Coronary artery (tissue), 2 donors: ENCODE measurements at places on chromosomes 1 and 21.

GRCh38 chr1:236148470-236148845 lies 6.1 kb downstream of the GPR137B start:
- no peak for DNase-seq

GRCh38 chr1:16205334-16205671 lies 7.1 kb downstream of the ARHGEF19 start:
- no peak for DNase-seq

DNA sequence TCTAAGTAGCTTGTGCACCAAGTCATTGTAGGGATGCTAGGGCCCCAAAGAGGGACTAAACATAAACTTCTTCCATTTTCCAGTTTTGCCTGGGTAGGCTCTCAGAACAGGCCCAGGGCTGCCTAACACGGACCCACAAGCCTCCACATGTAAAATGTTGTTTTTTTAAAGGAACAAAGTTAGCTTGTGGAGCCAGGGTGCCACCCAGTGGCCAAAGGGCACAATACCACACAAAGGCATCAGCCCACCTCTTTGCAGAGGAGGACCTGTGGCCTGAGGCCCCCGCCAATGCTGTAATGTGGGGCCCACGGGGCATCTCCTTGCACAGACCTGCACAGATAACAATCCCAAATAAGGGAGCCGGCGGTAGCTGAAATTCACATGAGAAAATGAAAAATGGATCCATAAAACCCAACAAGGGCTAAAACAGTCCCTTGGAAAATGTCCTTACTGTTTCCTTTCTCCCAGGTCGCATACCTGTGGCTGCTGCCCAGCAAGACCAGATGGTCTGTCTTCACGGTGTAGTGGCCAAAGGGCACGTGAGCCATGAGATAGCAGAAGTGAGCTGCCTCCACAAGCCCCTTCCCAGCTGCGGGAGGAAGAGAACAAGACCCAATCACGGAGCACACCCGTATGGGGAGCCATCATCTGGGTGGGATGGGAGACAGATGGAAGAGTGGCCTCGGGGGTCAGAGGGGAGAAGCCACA lies 23.8 kb downstream of the SEC16B start:
- DNase-seq: no peak

- no peak for DNase-seq
Observed at GRCh38 chr1:239819096-239819495, 272.6 kb upstream of the FMN2 start.

- DNase-seq: no peak
Observed at GRCh38 chr1:76465030-76465429, 390.5 kb downstream of the ST6GALNAC3 start.

DNA sequence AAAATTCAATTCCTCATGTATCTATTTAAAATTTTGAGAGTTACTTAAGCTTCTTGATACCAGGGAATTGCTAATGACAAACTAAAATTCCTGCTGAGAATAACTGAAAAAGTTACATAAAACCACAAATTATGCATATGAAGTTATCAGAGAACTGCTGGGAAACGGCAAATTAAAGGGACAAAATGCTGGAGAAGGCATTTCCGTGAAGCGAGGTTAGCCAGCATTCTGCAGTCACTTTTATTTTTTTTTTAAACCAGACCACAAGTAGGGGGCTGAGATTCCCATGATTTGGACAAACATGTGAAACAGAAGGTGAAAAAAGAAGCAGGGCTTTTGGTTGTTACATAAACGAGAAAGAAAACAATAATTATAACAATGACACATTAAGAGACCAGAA lies 737.6 kb upstream of the CHRM3 start:
- no peak for DNase-seq

DNA sequence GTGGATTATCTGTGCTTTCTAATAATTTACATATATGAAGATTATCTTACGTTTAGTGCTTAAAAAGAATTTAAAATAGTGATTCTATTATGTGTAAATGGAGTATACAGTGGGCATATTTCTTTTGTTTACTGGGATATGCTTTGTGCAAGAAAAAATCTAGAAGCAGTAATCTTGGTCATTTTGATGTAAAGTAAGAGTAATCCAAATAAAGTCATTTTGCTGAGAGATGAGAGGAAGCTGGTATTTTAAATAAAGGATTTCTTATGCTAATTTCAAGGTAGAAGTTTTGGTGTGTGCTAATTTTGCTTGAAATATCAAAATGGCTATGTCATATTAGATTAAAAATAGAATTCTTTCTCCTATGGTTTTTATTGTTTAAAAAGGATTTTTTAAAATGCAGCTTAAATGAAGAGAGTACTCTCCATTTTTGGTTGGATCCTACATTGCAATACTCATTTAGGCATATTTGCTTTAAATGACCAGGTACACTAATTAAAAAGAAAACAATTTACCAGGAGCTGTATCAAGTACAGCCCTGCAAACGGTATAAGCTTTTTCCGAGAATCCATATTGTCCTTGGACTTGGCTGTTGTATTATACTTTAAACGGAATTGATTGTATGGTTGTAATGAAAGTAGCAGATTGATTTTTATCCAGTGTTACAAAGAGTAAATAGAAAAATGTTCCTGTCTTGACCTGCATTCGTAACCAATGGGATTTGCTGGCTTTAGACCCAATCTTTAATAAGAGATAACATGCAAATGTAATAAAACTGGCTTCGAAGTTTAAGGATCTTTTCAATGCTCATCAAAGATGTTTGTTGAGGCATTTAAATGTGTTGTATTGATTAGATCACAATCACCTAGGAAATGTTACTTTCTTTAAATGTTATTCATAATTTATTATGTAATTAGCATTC lies 574.7 kb downstream of the USP25 start:
- no peak for DNase-seq

- no peak for DNase-seq
Observed at GRCh38 chr1:116277840-116278540, 95.1 kb upstream of the ATP1A1 start.

GRCh38 chr1:201507360-201507675 lies 395 bp upstream of the CSRP1 start:
- DNase-seq: no peak

DNA sequence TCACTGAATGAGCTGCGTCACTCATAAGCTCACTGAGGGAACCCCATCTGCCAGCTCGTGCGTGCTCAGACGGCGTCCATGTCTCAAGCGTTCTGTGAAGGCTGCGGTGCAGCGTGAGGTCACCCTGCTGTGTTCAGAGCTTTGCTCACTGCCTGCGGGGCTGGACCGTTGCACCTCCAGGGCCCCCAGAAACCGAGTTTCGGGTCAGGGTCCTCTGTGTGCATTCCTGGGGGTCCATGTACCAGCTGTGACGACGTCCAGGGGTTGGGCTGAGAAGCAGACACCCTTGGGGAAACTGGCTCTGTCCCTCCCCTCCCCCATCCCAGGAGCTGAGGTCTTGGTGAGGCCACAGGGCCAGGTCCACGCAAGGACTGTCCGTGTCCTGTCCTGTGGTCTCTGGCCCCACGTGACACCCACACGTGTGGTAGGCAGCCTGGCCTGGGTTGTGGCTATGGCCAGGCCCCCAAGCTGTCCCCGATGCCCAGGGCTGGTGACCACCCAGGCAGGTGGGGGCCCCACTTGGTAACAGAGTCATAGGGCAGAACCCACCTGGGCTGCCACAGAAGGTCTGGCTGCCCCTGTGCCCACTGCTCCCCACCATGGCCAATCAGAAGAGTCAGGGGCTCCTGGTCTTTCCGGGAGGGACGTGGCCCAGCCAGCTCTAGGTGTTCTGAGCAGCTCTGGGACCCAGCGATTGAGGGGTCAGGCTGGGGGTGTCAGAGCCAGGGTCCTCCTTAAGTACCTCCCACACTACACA lies 24.4 kb downstream of the FTCD start:
- DNase-seq: no peak

GRCh38 chr1:156444407-156445001 lies 56.1 kb downstream of the MEF2D start:
- DNase-seq: no peak

DNA sequence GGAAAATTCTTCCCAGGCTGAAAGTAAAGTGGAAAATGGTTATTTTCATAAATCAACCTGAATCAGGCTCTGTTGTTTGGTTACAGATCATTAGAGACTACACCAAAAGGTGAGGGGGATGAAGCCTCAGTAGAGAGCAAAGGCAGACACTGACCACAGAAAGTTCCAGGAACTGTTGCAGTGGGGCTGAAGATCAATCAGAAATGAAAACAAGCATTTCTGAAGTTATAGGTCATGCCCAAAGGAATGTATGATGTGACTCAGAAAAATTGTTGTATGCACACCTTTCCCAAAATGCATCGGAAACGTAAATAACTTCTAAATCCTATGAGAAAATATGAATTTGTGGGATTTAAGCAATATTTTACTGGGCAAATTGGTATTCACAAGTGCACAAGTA lies 63.3 kb downstream of the FYB2 start:
- no peak for DNase-seq

- DNase-seq: no peak
Observed at GRCh38 chr1:203544978-203545816, 51.2 kb downstream of the OPTC start.

DNA sequence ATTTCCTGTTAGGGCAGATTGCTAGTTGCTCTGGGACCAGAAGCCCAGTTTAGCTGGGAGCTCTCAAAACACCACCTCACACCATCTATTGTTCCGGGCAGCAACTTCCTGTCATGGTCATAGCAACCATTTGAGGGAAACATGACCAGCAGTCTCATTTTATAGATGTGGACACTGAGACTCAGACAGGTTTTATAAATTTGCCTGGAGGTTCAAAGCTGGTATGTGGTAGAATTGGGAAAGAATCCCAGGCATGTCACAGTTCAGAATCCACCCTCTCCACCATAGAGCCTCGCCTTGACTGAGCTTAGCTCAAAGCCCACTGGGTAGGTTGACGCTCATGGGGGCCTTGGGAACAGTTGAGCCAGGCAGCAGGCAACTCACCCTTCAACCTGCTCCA lies 14.0 kb upstream of the TRIM67 start:
- no peak for DNase-seq

DNA sequence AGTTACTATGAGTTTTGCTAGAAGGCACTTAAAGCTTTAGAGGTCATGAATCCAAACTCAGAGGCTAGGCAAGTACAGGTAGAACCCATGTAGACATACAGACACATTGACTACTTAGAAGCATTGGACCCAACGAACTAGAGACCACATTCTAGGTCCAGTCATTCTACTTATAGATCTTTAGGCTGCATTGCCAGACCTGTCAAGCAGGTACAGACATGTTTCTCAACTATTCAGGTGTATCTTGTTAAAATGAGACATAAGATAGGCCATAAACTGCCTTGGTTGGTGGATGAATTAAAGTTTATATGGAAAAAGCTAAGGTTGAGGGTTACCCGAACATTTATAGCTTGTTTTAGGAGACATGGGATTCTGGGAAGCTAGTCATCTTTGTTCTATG lies 6.5 kb downstream of the ZP4 start:
- DNase-seq: no peak

- peak; percentile 41 for DNase-seq
Observed at GRCh38 chr1:4176841-4177240, 276.8 kb upstream of the C1orf174 start.

DNA sequence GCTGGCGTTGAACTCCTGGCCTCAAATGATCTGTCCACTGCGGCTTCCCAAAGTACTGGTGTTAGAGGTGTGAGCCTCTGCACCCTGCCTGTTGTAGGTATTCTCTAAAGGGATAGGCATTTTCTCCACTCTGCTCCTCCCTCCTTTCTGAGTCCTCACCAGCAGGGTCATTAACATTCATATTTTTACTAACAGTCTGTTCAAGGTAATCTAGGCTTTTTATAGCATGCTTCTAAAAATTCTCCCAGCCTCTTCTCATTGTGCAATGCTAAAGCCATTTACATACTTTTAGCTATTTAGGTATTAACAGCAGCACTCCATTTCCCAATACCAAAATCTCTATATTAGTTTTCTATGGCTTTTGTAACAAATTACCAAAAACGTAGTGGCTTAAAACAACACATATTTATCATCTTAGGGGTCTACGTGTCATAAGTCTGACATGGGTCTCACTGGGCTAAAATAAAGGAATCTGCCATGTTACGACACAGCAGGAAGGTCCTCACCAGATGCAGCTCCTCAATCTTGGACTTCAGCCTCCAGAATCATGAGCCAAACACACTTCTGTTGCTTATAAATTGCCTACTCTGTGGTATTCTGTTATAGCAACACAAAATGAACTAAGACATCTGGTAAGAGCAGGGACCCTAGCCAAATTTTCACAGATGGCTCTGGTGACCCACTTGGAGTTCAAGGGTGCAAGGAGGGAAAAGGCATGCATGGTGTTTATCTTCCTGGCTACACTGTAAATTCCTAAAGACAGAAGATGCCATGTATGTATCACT lies 2.9 kb upstream of the SLC2A7 start:
- DNase-seq: no peak

DNA sequence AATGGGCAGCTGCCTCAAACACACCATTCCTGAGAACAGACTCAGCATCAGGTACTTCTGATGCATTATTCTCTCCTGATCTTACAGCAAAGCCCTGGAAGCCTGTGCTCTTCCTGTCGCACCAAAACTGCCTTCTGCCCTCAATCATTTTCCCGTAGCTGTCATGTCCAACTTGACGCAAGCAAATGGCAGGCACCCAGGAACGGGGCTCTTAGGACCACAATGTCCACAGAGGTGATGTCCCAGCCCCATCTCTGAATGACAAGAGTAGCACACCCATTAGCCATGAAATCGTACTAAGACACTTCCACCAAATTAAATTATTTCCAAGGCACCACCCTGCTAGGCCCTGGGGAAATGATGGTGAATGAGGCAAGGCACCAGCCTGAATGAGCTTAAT lies 47.1 kb downstream of the PTPN14 start:
- no peak for DNase-seq

GRCh38 chr21:44414291-44415072 lies 40.8 kb upstream of the LRRC3 start:
- peak; percentile 62 for DNase-seq

- no peak for DNase-seq
Observed at GRCh38 chr1:219130366-219130935, 43.2 kb upstream of the LYPLAL1 start.

- DNase-seq: no peak
Observed at GRCh38 chr1:79128722-79129121, 122.2 kb upstream of the ADGRL4 start.

DNA sequence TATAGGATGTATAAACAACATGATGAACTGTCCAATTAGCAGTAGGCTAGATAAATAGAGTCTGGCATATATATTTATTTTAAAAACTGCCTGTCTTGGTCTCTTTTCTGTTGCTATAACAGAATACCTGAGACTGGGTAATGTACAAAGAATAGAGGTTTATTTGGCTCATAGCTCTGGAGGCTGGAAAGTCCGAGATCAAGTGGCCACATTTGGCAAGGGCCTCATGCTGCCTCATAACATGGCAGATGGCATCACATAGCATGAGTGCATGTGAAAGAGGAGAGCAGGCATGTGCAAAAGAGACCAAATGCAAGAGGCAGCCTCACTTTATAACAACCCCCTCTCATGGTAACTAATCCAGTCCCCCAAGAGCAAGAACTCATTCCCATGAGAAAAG lies 6.0 kb downstream of the STYXL2 start:
- no peak for DNase-seq

- no peak for DNase-seq
Observed at GRCh38 chr1:88647249-88647645, 36.8 kb upstream of the PKN2 start.

- no peak for DNase-seq
Observed at GRCh38 chr1:169060043-169060722, 46.3 kb upstream of the ATP1B1 start.
